ENCODE measurements at places on chromosomes 12 and 14.

DNA sequence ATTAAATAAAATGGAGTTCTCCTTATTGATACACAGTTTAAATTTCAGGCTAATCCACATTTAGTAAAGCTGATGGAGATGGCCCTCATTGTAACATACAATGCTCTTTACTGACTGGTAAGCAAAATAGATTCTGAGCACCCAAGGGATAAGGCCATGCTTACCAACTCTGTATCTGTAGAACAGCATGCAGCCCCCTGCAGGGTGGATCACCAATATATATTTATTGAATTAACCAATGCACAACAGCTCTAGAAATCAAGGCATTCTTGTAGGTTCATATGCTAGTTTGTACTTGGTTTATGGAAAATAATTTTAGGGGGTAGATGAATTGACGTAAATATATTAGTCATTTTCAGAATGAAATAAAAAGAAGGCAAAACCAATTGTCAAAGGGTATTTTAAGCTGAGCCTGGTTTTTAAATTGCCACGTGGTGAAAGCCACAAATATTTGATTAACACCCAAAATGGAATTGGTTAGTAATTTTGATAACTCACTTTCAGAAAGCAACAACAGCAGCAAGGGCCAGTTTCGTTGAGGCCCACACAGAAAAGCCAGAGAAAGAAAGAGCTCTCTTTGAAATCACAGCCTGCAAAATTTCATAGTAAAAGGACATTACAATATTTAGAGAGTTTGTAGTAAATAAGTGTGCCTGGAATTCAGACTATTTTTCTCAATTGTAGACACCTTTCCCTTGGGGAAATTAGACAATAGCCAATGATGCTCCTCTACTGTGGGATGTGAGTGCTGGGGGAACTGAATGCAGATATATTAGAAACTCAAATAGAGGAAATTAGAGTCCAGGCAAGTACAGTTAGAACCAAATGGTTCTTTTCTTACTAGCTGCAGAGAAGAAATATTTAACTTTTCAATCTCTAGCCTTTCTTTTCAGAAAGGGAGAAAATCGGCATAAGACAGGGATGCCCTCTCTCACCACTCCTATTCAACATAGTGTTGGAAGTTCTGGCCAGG, 216.2 kb upstream of the ABCD2 start:
- no peak for DNase-seq

- DNase-seq = no peak
Observed at GRCh38 chr12:22313963-22314330, 20.6 kb downstream of the ST8SIA1 start.

GRCh38 chr12:109461846-109462756, 15.0 kb downstream of the KCTD10 start:
- no peak for DNase-seq

DNA sequence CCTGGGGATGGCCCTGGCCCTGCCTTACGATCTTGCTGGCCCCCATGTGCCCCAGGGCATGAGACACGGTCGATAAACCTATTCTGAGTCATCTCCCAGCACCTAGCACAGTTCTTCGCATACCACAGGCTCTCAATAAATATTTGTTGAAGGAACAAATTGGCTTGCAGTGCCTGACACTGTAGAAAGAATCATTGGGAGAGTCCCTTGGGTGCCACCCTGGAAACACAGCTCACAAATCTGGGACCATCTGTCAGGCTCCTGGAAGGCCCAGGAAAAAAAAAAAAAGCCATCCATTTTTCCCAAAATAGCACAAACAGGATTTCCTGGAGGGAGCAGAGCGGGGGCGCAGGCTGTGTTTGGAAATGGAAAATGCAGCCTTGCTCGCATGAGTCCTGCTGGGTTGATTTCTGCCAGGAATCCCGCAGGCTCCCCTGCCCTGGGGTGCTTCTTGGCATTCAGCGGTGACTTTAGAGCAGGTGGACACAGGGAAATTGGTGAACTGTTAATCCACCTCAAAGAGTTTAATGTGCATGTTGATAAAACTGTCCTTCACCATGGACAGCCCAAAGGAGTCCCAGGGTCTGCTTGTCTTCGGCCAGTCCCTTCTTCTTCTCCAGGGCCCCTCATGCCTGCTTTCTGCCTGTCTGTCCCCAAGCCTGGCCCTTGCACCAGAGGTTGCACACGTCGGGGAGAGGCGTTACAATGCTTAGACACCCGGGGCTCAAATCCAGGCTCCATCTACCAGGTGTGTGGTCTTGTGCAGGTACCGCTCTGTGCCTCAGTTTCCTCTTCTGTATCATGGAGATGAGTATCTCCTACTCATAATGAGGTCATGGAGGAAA, 106.1 kb upstream of the RFLNA start:
- no peak for DNase-seq

GRCh38 chr12:132318135-132318534, 11.3 kb downstream of the GALNT9 start:
- no peak for DNase-seq

- no peak for DNase-seq
Observed at GRCh38 chr14:104805326-104805678, 4.4 kb downstream of the ZBTB42 start.

DNA sequence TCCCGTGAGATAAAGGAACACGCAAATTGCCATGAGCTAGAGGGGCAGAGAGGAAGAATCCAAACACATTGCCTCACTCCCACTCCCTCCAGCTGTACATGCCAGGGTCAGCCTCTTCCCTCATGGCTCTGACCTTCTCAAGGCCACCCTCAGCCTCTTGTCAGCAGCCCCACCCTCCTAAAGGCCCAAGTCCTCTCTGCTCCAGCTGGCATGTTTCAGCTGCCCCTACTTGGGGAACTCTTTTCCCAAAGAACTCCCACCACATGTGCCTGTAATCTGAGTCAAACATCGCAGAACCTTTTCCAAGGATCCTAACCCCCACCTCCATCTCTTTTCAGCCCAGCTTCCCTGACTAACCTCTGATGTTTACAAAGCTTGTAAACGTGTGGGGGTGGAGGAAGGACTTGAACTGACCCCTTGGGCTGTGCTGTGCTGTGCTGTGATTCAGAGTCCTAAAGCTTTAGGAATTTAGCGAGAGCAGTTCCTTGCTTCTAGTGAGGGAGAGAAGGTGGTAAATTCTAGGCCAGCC, 7.3 kb upstream of the CACNB3 start:
- DNase-seq = no peak

DNA sequence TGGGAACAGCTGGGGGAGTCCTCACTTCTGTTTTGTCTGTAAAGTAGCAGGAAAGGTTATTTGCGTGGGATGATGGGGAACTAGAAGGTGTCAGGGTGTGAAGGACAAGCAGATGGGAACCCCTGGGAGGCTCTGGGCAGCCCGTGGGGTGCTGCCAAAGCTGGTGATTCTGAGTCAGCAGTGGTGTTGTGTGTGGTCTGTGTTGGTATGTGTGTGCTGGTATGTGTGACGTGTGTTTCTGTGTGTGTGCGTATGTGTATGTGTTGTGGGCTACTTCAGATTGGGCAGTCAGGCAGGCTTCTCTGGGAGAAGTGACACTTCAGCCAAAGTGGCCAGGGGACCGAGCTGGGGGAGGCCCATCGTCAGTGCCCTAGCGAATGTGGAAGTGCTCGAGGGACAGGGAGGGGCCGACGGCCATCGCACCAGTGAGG, 15.3 kb upstream of the BDKRB2 start:
- DNase-seq = no peak

GRCh38 chr14:70847406-70848090, 38.2 kb upstream of the MAP3K9 start:
- no peak for DNase-seq

DNA sequence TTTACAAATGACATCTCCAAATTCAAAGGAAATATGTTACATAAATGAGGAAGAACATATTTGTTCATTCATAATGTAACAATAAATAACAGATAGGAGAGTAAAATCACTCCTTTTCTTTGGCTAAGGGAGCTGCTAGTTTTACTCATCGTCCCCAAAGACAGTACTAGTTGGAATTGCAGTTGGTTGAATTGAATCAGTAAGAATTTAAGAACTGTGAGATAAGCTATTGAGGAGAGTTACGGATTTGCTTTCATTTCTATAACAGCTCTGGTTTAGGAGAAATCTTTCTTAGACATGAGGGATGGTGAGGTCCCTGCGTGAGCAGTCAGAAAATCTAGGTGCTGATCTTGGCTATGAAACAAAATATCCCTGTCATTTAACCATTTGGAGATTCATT, 402.8 kb downstream of the AEBP2 start:
- DNase-seq = no peak

DNA sequence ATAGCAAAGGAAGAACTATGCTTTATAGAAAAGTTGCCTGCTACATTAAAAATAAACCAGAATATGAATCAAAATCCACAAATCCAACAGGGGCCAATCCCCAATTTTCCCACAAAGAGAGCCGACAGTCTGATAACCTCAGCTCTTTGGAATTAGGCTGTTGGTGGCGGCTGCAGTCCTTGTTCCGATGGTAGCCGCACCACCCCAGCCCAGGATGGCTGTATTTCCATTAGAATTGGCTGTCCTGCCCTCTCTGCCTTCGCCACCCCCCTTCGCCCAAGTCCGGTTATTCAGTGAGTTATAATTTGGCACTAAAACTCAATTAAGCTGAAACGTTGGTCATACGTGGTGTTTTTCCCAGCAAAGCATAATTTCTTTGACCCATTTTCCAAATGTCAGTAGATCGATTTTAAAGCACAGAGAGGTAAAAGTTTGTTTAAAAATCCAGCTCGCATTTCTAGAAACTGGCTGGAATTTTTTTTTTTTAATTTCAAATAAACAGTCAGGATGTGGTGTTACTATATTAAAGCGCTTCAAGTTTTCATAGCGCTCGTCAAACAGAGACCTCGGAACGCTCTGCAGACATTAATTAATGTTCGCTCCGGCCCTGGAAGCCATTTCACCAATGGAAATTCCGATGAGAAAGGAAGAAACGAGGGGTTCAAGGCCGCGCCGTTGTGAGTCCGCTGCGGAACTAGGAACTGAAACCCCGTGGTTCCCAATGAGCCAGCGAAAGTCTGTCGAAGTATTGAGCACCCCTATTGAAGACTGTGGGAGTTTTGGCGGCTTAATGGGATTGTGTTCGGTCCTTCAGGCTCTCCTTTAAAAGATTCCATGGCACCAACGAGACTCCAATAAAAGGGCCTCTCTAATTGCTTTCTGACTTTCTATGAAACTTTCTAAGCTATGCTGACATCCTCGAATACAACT, 104.8 kb upstream of the DIO3 start:
- DNase-seq = no peak

GRCh38 chr14:20578784-20579502, 8.9 kb downstream of the RNASE11 start:
- DNase-seq = no peak

DNA sequence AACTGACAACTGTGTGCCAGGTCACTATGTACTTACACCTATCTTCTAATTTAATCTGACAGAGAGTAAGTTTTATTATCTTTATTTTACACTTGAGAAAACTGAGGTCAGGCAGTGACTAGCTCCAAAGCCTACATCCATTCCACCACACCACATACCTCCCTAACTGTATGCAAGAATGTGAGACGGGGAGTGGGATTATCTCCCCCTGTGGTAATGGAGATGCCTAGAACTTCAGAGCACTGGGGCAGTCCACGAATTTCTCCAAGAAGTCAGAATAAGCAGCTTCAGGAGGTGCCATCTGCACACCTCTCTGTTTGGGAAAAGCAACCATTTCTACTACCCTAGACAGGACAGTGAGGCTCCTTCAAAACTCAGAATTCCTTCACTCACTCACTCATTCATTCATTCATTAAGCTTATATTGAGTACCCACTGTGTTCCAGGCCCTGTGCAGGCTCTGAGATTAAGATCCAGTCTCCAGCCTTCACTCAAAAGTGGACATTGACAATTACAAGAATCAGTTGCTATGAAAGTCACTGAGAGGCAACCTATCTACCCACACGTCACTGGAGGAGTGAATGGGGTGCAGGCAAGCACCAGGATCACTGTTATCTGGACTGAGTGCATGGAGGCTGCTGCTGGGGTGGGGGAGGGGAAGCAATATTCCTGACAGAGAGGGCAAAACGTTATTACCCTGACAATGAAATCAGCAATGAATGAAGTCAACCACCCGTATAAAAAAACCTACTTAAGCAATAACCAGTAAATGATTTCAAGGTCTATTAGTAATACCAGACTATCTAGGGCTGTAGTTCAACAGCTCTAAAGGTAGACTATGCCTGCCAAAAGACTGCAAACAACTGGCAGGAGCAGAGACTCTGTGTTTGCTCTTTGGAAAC, 18.0 kb downstream of the SLC7A7 start:
- DNase-seq = no peak

- DNase-seq = no peak
Observed at GRCh38 chr14:99330316-99331240, 58.6 kb upstream of the BCL11B start.

- no peak for DNase-seq
Observed at GRCh38 chr12:113397497-113398197, 6.0 kb downstream of the SDS start.

DNA sequence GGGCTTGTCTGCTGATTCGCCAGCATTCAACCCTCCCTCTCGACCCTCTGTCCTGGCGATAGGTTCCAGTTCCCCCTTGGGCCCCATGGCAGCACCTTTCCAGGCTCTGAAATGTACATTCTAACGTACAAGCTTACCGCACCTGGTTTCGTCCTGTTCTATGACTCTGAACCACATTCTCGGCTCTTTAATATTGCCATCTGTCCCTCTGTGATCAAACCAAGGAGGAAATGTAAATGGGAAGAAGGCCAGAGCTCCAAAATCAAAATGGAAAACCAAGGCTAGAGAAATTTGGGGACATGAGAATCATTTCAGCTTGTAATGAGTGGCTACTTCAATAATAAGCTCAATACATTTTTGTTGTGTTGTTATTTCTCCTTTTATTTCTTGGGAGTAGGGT, 117.2 kb downstream of the TTC7B start:
- DNase-seq = no peak

GRCh38 chr12:54463034-54463433, 10.4 kb downstream of the GTSF1 start:
- peak; percentile 25 for DNase-seq

All from GF-D8 (cell line).